ENCODE measurements at places on chromosomes 12 and 14.

GRCh38 chr12:59023861-59024424, 103.6 kb upstream of the LRIG3 start:
- DNase-seq, result no peak

DNA sequence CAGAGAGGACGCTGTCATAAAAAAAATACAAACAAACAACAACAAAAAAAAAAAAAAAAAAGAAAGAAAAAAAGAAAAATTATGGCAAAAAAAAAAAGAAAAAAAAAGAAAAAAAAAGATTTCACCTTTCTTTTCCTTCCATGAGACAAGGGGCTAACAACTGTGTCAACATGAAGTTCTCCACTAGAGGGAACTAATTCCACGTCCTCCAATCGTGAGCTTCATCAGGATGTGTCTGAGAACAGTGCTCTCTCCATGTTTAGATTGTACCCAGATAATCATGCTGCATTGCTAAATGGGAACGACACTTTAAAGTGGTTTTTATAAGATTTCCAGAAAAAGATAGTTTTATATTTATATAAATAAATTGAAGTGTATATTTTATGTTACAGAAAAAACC, 96.2 kb upstream of the PTPRB start:
- no peak for DNase-seq

GRCh38 chr14:80291101-80291500, 79.8 kb upstream of the DIO2 start:
- no peak for DNase-seq

GRCh38 chr12:50110762-50111351, 1.2 kb upstream of the COX14 start:
- no peak for DNase-seq

GRCh38 chr14:70698288-70698687, 56.6 kb downstream of the TTC9 start:
- DNase-seq, result no peak

GRCh38 chr12:16962889-16963288, 356.9 kb upstream of the LMO3 start:
- DNase-seq, result no peak

DNA sequence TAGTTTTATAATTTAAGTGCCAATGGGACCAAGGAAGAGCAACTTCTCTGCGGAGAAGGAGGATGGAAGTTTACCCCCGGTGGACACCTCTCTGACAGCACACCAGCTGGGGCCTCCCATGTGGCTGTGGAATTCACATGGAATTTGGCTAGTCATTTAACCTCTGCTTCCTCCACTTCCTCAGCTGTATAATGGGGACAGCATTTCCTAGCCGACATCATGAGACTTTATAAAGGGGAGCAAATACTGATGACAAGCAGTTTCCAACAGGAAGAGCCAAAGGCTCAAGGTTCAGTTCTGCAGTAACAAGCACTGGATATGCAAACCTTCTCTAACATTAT, 7.5 kb downstream of the DUSP6 start:
- DNase-seq, result no peak

DNA sequence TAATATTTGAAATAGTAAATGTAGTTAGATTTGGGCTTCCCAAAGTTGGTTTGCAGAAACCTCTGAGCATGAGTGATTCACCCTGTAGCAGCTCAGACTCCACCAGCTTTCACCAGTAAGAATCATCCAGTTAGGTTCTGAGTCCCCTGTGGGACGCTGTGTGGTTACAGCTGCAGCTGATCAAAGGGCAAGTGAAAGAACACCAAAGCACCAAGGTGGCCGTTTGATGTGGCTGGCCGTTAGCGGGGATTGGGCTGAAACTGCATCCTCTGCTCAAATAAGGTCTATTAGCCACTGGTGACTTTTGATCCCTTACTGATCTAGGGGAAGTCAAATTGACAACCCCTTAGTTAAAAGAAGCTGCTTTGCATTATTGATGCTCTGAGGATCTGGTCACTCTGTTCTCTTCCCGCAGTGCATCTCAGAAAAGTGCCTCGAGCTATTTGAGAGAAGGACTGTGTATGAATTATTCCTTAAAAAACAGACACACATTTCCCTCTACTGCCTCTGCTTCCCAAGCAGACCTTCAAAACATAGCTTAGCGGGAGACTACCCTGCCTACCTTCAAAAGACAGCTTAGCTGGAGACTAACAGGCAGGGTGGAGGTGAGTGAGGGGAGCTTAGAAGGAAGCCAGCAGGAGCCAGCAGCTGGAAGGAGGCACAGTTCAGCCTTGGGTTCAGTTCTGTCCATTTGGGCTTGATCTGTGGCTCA, 3.7 kb downstream of the ABHD12B start:
- DNase-seq, result peak; percentile 75

DNA sequence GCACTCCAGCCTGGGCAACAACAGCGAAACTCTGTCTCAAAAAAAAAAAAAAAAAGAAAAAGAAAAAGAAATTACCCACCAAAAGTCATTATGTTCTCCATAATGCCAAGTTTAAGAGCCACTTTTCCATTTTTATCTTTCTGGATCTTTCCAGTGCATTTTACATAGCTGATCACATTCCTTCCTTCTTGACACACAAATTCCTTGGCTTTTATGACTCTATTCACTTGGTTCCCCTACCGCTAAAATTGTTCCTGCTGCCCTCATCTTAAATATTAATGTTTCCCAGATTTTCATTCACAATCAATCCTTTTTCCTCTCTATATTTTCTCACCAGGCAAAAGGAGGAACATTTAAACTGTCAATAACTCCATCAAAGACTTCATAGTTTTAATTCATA, 20.2 kb downstream of the KLHL28 start:
- no peak for DNase-seq

GRCh38 chr12:52614381-52615207, 3.8 kb downstream of the KRT73 start:
- DNase-seq, result no peak

DNA sequence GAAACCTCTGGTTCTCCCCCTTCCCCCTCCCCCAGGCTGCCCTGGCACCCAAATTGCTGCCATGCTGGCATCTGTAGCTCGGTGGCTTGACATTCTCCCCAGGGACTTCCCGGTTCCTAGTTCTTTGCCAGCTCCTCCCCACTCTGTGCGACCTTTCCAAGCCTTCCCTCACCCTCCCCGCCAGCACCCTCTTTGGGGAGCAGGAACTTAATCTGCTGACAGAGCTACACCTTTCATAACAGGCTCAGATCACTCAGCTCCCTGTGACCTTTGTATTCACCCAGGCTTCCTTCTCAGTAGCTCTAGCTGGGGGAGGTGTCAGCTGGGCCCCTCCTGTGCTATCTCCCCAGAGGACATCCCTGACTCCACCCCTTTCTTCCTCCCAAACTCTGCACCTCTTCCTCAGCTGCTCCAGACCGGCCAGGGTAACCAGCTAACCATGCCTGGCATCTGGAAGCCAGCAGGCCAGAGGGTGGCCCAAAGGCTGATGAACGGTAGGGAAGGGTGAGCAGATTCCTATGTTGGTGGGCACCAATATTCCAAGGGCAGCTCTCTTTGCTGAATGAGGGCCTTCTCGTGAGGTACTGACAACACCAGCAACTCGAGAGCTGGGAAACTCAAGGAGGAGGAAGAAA, 1.8 kb upstream of the COX14 start:
- no peak for DNase-seq

DNA sequence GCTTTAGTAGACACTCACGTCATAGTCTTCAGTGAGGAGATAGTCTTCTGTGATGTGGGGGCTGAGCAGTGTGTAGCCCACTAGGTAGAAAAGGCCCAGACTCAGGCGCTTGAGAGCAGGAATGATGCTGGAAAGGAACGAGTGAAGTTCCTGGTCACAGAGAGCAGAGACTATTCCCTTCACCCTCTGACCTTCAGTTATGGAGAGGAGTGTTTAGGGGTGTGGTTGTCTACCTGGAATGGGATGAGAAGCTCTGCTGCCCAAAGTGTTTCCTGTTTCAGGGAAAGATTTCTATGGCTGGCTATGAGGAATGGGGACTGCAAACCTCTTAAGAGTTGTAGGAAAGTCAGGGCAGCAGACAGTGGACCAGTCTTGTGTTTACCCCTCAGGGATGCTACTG, 8.7 kb downstream of the EMG1 start:
- no peak for DNase-seq

DNA sequence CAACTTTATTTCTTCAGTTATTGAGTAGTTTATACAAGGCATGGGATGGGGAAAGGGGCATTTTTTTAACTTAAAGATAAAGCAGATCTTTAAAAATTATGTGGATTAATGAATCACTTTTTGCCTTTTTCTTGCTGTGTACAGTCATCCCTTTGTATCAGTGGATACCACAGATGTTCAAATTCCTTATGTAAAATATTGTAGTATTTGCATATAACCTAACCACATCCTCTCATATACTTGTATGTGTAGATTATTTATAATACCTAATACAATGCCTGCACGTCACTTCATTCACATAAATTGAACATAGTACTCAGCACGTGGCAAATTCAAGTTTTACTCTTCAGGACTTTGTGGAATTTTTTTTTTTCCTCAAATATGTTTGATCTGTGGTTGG, 66.5 kb upstream of the MON2 start:
- no peak for DNase-seq

- no peak for DNase-seq
These were observed 518.5 kb downstream of the SOX5 start for GRCh38 chr12:23431006-23431405.

DNA sequence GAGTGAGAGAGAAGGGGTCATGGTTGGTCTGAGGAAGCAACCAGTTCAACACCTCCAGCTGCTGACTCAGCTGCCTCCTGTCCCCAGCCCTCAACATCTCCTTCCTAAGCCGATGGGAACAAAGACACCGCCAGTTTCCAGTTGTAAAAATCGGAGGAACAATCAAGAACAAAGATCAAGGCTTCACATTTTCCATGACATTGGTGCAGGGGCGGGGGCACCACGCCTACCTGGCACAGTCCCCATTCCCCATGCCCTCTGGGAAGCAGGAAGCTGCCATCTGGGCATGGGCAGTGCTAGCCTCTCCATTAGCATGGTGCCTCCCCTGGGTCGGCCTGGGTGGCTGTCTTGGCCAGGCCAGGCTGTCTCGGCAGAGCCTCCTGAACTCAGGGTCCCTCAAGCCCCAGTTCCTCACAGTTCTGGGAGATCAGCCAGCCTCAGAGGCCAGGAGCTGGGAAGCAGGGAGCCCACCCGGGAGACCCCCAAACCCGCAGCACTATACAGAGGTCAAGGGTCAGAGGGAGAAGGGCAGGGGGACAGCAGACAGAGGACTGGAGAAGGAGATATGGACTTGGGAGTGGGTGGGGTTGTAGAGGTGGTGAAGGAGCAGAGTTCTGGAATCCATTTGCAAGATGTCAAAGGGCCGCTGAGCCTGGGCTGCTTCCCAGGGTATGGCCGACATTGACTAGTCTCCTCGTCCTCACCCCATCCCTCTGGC, 19.6 kb upstream of the TMEM106C start:
- DNase-seq, result no peak

DNA sequence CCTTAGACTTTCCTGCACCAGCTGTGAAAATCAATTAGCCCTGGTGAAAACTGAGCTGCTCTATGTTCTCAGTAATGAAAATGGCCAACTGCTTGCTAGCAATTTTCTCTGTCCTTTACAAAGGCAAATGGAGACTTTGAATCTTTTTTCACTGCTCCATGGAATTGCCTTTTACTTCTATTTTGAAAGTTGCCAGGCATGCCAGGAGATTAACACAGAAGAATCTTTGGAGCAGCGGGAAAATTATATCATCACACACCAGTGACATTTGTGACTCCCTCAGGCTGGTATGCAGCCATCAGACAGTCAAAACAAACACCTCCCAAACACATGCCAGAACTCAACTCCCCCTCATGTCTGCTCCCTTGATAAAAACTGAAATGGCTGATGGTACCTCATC, 872.0 kb upstream of the FLRT2 start:
- no peak for DNase-seq

DNA sequence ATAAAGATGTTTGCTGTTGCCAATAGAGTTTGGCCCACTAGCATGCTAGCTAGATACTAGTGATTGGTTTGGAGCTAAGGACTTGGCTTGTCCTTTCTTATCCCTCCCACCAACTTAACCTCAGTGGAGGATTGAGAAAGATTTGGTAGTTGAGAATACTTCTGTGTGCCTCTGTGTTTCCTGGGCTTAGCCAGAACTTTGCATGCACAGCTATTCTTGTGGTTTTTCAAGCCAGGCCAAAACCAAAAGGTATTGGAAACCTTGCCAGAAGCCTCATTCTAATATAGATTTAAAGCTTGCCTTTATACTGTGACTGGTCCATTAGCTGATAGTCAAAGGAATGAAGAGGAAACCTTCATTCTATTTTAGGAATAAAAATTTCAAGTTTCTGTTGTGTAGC, 188.5 kb downstream of the CCDC91 start:
- DNase-seq, result no peak

- no peak for DNase-seq
These were observed 43.4 kb upstream of the PWP1 start for GRCh38 chr12:107642240-107642639.

- no peak for DNase-seq
These were observed 70.1 kb upstream of the PLXNC1 start for GRCh38 chr12:94078138-94078723.

- no peak for DNase-seq
These were observed 705.6 kb upstream of the FOXG1 start for GRCh38 chr14:28061006-28061405.

DNA sequence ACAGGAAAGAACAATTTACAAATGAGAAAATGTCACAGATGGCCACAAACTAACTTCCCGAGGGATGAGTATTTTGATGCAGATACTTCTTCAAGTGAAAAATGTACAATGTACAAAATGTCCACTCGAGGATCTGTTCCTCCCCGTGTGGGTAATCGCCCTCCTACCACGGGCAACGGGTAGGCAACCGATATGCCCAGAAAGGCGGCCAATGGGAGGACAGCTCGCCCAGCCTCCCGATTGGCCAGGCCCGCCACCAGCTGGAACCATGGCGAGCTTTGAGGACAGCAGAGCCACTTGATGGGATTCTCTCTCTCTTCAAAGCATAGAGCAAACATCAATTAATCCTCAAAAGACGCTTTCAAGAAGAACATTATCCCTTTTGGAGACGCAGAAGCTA, 42.3 kb downstream of the DPF3 start:
- DNase-seq, result no peak

DNA sequence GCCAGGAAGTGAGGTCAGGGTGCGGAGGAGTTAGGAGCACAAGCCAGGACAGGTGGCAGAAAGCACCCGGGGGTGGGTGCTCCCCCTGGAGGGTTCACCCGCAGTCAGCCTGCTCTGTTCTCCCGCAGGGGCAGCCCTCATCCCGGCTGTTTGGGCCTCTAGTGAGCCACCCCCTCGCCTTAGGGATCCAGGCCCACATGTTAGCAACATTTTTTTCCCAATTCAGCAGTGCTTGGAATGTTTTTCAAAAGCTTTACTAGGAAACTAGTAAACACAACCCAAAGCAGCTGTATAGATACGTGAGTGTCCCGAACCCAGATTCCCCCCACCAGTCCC, 28.5 kb upstream of the NXPH4 start:
- DNase-seq, result no peak

- DNase-seq, result peak; percentile 71
These were observed 53.1 kb upstream of the STON2 start for GRCh38 chr14:81453166-81453766.

- no peak for DNase-seq
These were observed 12.1 kb downstream of the ZFHX2 start for GRCh38 chr14:23539248-23540140.

DNA sequence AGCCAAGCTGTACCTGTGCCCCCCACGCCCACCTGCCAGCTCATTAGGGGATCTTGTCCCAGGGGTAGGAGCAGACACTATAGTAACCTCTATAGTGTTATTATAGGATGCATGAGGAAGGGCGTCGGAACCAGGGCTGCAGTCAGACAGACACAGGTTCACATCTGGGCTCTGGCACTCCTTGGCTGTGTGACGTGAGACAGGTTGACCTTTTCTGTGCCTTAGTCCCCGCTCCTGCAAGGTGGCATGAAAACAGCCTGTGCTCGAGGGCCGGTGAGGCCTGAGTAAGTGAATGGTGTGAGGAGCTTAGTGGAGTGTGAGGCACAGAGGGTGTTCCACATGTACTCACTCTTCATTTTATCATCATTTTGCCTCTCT, 19.0 kb downstream of the ASB2 start:
- peak; percentile 47 for DNase-seq
